Activated CD4-positive, alpha-beta T cell treated with anti-CD3 and anti-CD28 coated beads for 1 hour (primary cell): ENCODE measurements at places on chromosomes 2 and 18.

DNA sequence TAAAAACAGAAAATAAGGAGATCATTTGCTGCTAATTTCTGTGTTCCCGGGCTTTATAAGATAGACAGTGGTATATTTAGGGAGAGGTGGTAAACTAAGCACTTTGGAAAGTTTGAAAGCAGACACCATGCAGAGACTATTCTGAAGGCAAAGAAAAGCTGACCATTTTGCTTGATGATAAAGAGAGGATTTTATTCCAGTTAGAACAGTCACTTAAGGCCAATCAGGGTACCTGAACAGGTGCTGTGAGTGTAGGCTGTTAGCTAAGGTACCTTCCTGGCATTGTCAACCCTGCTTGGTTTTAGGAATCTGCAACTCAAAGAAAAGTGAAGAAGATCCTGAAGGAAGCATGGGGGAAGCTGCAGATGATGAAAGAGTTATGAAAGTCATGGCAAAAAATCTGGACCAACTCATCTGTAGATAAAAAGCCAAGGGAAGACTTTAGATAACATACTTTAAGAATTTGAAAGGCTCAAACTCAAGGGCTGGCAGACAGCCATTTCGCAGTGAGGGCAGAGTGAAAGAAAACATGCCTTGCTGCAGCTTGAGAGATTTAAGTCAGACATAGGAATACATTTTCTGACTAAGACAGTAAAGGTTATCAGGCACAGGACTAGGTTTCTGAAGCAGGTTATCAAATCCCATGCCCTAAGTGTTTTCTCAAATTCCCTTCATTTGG is 80.1 kb upstream of the ARL5A start:
- DNase-seq: no peak

DNA sequence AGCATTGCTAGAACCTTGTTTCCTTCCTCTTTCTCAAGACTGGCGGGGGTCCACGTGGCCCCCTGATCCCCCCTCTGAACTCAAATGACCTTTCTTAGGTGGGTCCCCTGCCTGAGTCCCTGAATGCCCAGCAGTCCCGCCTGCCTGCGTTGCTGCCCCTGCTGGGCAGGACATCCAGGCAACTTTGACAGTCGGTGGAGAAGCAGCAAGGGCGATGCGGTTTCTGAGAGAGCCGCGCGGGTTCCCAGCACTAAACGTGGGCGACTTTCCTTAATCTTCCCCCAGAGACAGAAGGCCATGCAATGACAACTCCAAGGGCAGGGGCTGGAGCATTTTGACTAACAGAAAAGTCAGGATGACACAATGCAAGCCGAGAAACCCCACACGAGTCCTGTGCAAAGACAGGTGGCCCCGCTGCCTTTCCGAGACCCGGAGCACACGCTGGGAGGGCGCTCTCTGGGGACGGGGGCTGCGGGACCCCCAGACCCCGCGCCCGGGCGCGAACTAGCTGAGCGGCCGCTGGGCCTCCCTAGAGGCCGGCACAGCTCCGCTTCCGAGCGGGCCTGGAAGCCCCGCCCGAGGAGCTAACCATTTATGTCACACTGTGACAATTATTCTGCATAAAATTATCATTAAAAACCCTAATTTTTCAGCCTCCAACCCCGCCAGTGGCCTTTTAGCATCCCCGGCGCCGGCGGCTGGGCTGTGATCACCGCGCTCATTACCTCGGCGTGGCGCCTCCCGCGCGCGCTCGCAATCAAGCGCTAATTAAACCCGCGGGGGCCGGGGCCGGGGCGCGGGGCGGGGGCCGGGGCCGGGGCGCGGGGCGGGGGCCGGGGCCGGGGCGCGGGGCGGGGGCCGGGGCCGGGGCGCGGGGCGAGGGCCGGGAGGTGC is 27.4 kb downstream of the ASB18 start:
- no peak for DNase-seq

GRCh38 chr2:18605115-18605514 is 15.7 kb upstream of the NT5C1B start:
- no peak for DNase-seq

GRCh38 chr18:23648456-23648855 is 14.3 kb downstream of the ANKRD29 start:
- no peak for DNase-seq

- no peak for DNase-seq
Measured at GRCh38 chr2:26442301-26442700, 35.6 kb downstream of the OTOF start.

GRCh38 chr2:61807036-61807757 is 46.7 kb downstream of the FAM161A start:
- DNase-seq: no peak

- no peak for DNase-seq
Measured at GRCh38 chr2:240126731-240127130, 9.4 kb downstream of the COPS9 start.

GRCh38 chr18:23201741-23202140 is 66.5 kb downstream of the CABLES1 start:
- DNase-seq: no peak

DNA sequence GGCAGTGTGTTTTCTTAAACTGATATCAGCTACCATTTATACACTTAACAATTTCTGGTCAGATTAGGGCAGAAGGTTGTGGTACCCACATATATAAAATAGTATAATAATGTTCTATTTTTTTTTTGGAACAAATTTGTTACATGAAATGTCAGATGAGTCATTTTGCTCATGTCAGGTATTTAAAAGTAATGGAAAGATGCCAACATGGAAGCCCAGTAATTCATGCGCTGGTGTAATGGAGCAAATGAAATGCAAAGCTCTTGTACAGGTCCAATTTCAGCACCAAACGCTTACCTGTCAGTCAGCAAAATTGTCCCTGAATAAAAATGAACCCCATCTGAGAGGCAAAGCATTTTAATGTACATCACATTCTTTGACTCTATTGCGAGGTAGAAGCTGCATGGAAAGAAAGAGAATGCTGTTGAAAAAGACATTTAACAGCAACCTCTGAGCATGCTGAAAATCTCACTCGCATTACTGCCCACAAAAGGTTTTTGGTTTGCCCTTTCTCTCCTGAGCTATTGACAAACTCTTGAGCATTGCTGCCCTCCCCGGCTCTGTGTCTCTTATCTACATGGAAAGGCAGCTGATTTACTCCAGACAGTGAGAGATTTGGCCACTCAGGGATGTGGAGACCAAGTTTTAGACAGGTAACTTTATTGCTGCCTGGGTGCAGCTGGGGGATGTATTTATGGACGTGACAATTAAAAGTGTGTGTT is 217.5 kb downstream of the CAMKMT start:
- DNase-seq: no peak
